ENCODE measurements at places on chromosomes 7 and 10.

DNA sequence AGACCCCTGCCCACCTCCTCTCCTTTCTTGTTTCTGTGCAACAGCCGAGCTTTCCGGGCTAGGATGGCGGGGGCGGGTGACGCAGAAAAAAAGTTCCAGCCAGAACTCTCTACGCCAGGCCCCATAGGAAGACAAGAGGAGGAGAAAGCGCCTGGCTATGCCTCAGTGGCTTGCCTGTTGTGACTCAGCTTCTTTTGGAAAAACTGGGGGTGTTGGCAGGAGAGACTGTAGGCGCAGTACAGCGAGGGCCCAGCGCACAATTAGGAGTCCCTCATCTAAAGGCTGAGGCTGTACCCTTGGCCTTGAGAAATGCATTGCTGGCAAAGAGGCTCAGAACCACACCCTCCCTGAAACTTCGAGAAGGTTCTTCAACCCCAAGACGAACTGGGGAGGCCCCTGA is 28.0 kb upstream of the KPNA7 start:
- no peak for DNase-seq

GRCh38 chr7:148973256-148973655 is 55.0 kb downstream of the PDIA4 start:
- DNase-seq = no peak

DNA sequence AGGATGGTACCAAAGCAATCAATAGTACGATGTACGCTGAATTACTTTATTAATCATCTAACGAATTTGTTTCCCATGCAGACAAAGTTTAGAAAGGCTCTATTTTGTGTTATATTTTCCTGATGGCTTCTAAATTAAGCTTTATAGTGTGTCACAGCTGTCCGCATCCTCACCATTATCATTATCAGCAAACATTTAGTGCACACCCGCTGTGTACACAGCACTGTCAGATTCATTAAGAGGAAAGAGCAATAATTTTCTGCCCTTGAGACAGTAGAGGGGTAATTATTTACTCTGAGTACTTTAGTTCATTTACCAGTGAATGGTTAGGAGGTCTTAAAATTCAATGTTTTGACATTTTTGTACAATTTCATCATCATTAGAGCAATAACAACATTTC is 233.3 kb upstream of the PTPRZ1 start:
- DNase-seq = no peak

DNA sequence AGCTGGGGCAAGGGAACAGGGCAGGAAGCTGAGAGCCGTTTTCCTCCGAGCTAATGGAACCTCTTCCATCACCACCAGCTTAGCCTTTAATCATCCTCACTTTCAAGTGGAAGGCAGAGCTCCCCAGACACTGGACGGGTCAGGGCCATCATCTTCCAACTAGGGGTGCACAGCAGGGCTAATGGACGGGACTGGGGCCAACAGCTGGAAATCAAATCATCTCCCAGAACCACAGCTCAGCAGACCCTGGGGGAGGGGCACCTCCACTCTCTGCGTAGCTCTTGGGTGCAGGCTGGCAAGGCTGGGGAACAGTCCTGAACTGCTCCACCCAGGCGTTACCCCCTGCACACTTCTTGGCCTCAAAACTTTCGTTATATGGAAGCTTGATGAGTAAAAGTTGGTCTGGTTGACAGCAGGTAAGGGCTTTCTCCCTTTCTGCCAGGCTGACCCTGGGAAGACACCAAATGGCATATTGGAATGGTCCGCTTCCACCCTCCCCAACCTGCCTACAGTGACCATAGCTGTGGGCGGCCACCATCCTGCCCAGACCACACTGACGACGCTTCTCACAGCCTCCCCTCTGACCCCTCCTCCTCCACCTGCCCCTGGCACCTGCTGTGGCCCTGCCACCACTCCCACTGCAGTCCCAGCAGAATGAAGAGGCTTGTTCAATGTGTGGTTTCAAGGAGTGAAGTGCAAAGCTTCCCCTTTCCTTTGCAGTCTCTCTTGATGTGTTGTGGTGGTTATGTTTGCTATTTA is 51.7 kb upstream of the RET start:
- no peak for DNase-seq

DNA sequence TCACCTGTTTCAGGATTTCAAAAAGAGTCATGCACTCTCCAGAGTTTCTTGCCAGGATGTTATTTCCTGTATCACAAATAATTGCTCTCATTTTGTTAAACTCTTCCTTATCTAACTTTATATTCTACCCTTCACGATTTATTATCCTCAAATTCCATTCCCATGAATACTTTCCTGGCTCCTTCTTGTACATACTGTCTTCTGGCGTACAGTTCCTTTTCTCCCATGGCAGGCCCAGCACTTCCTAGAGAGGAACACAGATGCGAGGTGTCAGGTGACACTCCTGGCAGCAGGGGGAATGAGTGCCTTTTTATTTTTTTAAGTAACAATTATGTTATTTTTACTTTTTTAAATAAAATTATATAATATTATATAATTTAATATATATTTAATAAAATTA is 411.9 kb downstream of the TFEC start:
- no peak for DNase-seq

- DNase-seq = no peak
Observed at GRCh38 chr10:110415809-110416208, 81.9 kb upstream of the DUSP5 start.

DNA sequence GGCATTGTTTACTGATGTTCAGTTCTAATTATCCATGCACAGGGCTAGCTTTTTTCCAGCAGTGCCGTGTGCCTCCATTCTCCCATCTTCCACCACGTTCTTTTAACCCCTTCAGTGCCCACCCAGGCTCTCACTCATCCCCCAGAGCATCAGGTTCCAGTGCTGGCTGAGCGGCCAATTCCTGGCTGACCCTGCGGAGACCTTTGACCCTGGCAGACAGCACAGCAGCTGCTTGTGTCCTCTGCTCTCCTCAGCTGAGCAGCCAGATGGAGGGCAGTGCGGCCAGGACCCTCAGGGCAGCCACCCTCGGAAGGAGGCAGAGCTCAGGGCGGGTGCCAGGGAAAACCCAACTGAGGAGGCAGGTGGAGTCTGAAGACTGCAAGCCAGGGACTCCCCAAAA is 48.4 kb downstream of the ZNF503 start:
- no peak for DNase-seq

DNA sequence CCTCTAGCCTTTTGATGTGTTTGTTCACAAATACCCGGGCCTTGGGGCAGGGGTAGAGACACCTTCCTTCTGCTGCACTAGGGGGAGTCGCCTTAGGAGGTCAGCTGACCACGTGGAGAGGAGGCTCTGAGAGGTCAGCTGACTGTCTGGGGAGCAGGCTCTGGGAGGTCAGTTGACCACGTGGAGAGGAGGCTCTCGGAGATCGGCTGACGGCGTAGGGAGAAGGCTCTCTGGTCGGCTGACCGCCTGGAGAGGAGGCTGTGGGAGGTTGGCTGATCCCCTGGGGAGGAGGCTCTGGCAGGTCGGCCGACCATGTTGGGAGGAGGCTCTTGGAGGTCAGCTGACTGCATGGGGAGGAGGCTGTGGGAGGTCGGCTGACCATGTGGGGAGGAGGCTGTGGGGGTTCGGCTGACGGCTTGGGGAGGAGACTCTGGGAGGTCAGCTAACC is 59.6 kb upstream of the LYZL1 start:
- peak; percentile 35 for DNase-seq

GRCh38 chr7:131071786-131072504 is 255.7 kb upstream of the MKLN1 start:
- DNase-seq = peak; percentile 8

GRCh38 chr10:110067960-110068770 is 60.4 kb downstream of the ADD3 start:
- peak; percentile 10 for DNase-seq

DNA sequence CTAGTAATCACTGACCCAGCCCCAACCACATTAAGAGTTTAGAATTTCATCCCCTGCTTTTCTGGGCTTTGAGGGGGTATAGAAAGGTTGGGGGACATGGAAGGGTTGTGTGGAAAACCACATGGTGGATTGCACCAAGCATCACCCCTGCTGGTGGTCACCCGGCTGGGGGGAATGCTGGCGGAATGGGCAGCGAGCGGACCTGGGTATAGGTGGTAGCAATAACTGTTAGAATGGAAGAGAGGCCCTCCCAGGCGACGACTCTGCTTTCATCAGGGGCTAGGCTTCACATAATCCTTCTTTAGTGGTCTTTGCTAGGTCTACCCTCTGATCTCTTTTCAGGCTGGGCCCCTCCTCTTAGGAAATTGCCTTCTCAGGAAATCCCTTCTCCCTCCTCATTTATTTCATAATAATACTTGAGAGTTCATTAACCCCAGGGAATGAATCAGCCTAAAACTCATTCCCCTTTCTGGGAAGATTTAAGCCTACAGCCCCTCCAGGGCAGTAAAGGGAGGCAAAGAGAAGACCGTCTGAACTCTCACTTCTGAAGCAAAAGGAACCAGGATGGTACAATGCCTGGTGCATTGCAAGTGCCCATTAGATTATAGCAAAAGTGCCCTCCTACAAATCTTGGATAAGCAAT is 90.7 kb upstream of the LEP start:
- no peak for DNase-seq

DNA sequence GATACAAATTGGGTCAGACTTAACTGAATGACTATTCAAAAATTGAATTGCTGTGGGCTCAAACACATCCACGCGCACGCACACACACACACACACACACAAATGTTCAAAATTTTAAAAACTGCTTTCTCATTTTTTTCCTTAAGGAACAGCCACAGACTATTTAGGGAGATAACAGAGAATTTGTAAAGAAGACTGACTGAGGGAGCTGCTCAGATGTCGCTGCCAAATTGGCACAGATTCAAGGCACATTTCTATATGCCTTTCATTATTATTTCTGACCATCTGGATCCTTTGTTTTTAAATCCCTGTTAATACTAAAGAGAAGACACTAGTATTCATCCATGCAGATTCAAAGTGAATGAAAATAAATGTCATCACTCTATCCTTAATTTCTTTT is 154.8 kb downstream of the DGKB start:
- no peak for DNase-seq

Measured in ELF-1 (cell line).